ENCODE measurements at places on chromosomes 16 and 17.
A peak's percentile ranks its signal among the peaks of the same experiment; 100 is the strongest.

GRCh38 chr16:55406651-55407050 is 72.3 kb upstream of the MMP2 start:
- no peak for DNase-seq

DNA sequence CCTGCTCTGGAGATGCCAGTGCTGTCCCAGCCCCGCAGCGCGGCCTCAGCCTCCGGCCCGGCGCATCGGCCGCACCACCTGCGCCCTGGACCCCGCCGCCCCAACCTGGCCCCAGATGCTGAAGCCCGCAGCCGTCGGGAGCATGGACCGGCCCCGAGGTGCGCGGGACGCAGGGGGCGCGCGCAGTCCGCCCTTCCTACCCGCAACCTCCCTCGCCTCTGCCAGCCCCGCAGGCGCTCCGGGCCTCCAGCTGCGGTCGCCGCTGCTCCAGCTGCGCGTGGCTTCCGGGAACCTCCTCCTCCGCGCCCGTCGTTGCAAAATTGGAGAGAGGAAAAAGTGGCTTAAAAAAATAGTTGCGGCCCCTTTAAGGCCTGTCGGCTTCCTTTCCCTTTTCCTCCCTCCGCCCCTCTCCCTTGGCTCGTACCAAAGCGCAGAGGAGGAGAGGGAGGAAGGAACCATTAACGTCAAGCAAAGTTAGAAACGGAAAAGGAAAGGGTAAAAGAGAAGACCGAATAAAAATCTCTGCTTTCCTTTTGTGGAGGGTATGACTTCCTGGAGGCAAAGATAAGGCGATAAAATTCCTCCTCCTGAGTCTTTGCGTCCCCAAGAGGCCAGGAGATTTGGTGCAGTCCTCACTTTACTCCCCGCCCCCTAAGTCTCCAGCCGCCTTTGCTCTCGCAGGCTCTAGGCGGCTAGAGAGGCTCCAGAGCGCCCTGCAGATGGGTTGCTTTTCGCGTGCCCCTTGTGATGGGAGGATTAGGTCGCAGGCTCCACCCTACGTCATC is at the start of gene CDIPT:
TSS of gene CDIPT (minus strand) at position 343 of the 785 bp plus-strand sequence. CDS start 369 bp downstream, outside the sequence.
- peak; percentile 96 for DNase-seq

- peak; percentile 35 for DNase-seq
Observed at GRCh38 chr17:19346351-19347255, 15.9 kb downstream of the B9D1 start.

DNA sequence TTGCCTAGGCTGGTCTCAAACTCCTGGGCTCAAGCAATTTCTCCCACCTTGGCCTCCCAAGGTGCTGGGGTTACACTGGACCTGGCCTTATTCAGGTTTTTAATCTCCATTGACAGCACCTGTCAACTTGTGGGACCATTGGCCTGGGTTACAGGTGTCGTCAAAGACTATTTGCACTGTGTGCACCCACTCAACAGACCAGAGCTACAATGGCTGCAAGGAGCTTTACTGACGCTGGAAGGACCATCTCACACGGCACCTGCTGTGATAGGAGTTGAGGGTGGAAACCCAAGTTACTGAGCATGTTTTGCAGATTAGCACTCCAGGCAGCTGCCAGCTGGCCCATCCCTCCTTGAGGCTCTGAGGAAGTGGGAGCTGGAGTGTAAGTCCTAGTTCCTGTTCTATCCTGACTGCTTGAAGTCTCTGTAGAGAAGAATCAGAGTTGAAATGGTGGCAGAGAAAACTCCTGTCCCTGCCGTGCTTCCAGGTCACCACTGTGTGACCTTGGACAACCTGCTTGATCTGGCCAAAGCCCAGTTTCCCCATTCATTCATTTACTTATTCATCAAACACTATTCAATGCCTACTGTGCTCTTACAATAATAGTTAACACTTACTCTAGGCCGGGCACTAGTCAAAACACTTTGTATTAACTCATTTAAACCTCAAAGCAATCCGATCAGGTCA is 42.4 kb upstream of the LONP2 start:
- DNase-seq: no peak

DNA sequence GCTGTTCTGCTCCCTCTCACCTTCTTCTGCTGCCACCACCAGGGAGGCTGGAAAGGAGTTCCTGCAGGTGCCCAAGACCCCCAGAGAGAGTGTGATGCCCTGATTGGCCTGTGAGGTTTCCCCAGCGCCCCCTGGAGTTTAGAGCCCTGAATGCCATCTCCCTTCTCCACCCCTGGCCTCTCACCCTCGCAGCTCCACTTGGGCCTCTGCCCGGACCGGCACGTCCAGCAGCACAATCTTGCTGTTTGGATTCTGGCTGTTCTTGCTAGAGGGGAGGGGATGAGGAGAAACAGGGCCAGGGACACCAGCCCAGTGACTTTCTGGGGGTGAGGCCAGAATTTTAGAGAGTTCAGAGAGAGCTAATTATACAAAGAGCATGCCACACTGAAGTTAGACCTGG is 12.5 kb upstream of the FAM171A2 start:
- DNase-seq: no peak

GRCh38 chr17:62562656-62563055 is 64.8 kb upstream of the MRC2 start:
- peak; percentile 57 for DNase-seq

Measured in kidney tubule cell (primary cell).